AG04450 (cell line): ENCODE measurements at places on chromosomes 5 and 9. TPM values are rescaled to one million over a fixed set of nuclear protein-coding genes. Genes with fewer than 3 reads are reported as not detected.

DNA sequence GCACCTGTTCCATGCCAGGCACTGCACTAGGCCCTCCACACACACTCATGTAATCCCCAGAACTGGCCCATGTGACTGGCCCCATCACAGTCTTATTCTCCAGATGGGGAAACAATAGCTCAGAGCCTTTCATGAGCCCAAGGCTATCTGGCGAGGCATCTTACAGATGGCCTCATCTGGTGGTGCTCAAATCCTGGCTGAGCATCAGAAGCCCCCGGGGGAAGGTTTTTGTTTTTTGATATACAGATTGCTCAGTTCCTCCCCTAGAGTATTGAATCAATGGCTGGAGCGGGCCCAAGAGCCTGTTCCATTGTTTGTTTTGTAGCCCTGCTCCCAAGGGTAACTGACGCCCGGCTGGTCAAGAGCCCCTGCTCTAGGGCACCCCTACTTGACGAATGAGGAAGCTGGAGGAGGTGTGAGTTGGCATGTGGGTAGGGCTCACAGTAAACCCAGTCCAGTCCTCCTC lies 145.3 kb upstream of the RAPGEF1 start:
- no peak for DNase-seq

DNA sequence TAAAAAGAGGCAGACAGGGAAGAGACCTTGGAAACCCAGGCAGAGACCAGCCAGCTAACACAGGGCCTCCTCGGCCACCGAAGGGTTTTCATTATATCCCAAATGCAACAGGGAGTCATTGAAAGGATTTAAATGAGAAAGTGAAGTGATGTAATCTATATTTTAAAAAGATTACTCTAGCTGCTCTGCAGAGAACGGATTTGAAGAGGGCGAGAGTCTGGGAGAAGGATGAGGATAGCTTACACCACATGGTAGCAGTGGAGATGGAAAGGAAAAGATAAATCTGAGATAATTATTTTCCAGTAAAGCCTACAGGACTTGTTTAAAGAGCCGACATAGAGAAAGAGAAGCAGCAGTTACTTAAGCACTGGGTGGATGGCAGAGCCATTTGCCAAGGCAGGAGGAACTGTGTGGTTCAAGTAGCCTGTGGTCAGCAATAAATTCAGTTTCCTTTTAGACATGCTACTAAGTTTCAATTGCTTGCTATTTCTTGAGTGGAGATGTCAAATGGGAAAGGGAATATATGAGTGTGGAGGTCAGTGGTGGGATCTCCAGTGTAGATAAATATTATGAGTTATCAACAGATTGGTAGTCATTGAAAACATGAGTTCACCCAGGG lies 9.3 kb downstream of the FBN2 start:
- DNase-seq, result no peak

- DNase-seq, result no peak
These were observed 68.4 kb upstream of the NR3C1 start for GRCh38 chr5:143471666-143472464.

DNA sequence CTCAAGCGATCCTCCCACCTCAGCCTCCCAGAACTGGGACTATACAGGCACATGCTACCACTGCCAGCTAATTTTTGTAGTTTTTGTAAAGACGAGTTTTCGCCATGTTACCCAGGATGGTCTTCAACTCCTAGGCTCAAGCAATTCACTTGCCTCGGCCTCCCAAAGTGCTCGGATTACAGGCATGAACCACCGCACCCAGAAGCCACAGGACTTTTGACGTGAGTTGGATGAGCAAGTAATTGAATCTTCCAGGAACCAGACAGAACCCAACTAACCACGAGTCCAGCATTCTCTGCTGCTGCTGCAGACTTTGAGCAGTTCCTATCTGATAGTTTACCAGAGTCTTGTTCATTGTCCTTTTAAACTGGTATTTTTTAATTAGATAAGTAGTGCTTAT lies 9.6 kb upstream of the ATP6V0E1 start:
- DNase-seq, result no peak

- DNase-seq, result no peak
These were observed at the start of gene OLFM1 for GRCh38 chr9:135087489-135087792. Gene OLFM1, plus strand, starts transcription at chr9:135087668. Its CDS starts 322 bp downstream, at chr9:135087990.

- no peak for DNase-seq
These were observed 57.9 kb downstream of the DOCK8 start for GRCh38 chr9:272251-273213.

- DNase-seq, result no peak
These were observed 21.8 kb downstream of the GRIN3A start for GRCh38 chr9:101716629-101717028.

- no peak for DNase-seq
These were observed 44.6 kb downstream of the IRF1 start for GRCh38 chr5:132445930-132446329.

GRCh38 chr5:132176987-132177386 lies 50.7 kb downstream of the P4HA2 start:
- no peak for DNase-seq

DNA sequence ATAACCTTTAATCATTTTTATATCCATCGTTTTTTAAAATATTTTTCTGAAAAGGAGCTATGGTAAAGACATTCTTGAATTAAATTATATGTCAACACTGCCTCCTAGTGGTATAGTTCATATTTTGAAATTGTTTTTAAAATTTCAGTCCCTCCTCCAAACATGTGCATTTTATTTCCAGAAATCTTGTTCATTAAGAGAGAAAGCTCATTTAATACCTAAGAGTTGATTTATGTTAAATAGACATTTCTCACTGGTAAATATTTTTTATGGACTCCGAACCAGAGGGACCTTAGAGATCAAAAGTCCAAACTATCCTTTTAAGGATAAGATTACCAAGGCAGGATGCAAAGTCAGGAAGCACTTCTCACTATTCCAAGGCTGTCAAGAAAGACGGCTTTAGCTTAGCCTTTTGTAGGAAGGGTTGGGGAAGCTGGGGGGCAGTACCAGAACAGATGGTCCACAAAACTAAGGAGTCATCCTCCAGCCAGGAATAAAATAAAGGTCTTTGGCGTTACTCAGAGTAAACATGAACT lies 21.6 kb downstream of the BHMT start:
- peak; percentile 23 for DNase-seq

GRCh38 chr5:55934115-55934613 lies 60.6 kb downstream of the IL6ST start:
- no peak for DNase-seq

The ZNF618 gene
- 8.7 and 11.2 TPM in 2 replicates for polyA plus RNA-seq

The CCL27 gene
- polyA plus RNA-seq, result not detected in 2 replicates

The THOC3 gene
- polyA plus RNA-seq, result 43.9 and 46.6 TPM in 2 replicates

The EIF4E1B gene
- polyA plus RNA-seq, result not detected in 2 replicates
